ENCODE measurements at places on chromosomes 5 and 9.

DNA sequence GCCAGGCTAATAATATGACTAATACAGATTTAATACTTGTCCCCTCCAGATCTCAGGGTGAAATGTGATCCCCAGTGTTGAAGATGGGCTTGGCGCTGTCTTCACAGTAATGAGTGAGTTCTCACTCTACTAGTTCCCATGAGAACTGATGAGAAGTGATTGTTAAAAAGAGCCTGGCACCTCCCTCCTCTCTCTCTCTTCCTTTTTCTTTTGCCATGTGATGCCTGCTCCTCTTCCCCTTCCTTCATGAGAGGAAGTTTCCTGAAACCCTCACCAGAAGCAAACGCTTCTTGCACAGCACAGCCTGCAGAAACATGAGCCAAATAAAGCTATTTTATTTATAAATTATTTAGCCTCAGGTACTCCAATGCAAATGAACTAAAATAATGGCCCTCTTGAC is 55.2 kb downstream of the GLDC start:
- DNase-seq = no peak

- DNase-seq = no peak
These were observed 8.4 kb upstream of the ARSI start for GRCh38 chr5:150311015-150311692.

DNA sequence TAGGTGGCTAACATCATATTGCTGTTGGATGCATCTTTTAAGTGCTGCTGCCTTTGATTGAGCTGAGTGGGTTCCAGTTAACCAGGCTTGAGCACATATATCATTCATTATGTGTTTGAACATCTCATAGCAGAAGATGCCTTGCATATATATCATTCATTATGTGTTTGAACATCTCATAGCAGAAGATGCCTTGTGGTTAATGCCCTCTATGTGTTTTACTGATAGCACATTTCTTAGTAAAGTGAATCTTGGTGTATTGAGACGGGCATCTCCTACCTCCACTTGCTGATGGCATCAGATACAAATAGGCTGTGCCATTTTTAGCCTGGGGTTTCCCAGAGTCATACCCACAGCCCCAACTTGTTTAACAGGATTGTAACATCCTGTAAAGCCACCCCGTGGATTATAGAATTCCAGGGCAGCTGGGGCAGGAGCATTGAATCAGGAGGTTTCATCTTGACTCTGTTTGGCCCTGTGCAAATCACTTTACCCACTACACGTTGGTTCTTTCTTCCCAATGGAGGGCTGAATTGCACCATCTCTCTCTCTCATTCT is 26.5 kb downstream of the MTAP start:
- no peak for DNase-seq

GRCh38 chr5:106940986-106941385 is 729.8 kb downstream of the EFNA5 start:
- DNase-seq = no peak

GRCh38 chr9:365436-365835 is 150.8 kb downstream of the DOCK8 start:
- no peak for DNase-seq

GRCh38 chr9:94627287-94627686 is 12.0 kb downstream of the FBP1 start:
- DNase-seq = no peak

DNA sequence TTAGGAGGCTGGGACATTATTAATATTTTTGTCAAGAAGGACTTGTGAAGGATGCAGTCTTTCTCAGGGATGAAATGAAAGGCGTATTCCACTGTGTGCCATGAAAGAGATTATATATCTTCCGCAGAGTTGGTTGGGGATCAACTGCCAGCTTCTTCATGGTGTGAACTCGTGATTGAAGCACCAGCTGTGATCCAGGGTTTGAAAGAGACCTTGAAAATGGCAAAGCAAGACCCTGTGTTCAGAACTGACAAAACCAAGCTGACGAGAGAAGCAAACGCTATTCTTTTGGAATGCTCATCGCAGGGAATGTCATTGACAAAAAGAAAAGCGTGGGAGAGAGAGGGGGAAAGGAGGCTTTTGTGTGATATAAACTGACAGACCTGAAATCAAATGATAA is 263.9 kb upstream of the ZNF608 start:
- DNase-seq = no peak

DNA sequence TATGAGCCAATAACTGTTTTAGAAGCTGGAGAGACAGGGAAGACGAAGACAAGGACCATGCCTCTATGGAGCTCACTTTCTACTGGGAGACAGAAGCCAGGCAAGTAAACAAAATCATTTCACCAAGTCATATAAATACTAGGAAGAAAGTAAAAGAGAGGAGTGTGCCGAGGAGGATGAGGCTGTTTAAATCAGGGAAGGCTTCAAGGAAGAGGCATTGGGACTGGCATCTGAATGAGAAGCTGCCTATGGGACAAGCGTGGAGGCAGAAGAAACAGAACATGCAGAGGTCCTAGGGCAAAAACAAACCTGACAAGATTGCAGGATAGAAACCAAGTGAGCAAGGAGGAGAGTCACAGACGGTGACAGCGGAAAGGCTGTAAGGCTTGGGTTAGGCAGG is 68.1 kb upstream of the CPLX2 start:
- no peak for DNase-seq

DNA sequence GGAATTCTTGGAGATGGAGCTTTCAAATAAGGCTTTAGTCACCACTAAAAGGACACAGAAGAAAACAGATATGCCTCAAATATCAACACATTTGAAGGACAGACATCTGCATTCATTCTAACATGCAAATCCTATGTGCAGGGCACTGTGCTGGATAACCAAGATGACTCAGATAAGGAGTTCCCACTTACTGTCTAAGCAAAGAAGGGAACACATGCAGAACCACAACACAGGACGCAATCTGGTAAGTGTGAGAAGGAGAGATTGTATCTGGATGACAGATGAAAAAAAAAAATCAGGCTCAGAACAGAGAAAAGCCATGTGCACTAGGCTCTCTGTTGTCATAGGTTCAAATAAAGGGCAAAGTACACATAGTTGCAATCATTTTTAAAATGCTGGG is 42.5 kb downstream of the ELAVL2 start:
- DNase-seq = no peak

- DNase-seq = peak; percentile 23
These were observed 172.8 kb upstream of the PLCXD3 start for GRCh38 chr5:41683181-41683580.

- no peak for DNase-seq
These were observed 34.0 kb downstream of the SOX30 start for GRCh38 chr5:157618191-157618765.

DNA sequence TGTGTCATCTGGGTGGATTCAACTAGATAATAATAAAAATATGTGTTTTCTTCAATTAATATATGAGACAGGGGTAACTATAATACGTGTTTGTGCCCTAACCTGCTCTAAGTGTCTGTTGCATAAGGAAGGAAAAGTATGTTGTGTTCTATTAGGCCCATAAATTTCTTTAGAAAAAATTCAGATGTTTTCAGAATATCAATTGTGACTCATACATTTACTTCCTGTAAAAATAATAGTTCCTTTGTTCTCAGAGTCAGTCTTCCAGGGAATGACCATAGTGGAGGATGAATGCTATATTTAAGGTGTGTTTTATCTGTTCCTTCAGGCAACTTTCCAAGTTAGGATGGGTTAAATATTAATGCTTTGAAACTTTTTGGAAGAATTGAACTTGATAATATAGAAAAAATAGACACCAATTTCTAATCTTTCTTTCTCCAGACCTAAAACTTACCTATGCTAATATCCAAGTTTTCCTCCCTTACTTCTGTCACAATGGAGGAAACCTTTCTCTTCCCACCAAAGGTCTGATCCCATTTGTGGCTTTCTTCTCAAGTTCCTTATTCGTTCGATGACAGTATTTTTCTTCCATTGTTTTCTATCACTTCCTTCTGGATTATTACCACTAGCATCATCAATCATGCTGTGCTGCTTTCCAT is 49.9 kb downstream of the ISL1 start:
- no peak for DNase-seq

- no peak for DNase-seq
These were observed 15.7 kb downstream of the BDP1 start for GRCh38 chr5:71471193-71471592.

DNA sequence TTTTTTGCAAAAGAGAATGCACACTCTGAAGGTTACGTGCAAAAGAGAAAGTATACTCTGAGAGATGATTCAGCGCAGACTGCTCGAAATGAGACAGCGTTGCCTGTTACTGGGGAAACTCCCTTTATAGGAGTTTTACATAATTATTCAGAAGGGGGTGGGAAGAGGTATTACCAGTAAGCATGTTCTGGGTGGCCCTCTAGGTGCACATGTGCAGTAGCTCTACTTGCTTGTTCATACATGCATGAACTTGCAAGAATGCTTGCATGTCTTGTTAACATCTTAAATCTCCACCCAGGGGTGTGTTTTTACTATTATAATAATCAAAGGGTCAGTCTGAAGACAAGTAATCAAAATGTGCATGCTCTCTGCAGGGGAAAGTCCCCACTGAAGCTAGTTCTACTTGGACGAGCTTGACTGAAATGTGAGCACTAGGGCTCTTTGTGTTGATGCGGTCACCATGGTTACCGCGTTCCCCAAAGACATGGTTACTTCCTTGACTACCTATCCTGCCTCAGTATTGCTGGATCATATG is 75.5 kb downstream of the SGCD start:
- peak; percentile 67 for DNase-seq

GRCh38 chr5:56099346-56099745 is 104.6 kb upstream of the IL6ST start:
- DNase-seq = no peak

GRCh38 chr5:58056546-58056945 is 403.3 kb downstream of the PLK2 start:
- no peak for DNase-seq

GRCh38 chr5:1324719-1325190 is 20.1 kb downstream of the CLPTM1L start:
- no peak for DNase-seq

DNA sequence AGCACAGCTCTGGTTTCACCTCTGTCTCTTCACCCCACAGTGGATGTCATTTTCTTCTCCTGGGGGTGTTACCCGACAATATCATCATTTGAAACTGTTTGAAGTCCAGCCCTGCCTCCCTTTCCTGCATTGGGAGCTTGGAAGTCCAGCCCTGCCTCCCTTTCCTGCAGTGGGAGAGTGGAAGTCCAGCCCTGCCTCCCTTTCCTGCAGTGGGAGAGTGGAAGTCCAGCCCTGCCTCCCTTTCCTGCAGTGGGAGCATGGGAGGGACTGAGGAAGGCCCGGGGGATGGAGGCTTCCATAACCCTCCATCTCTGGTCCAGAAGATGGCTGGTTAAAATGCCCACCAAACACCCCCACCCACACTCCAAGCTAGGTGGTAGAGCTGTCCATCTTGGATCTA is 59.8 kb downstream of the SYK start:
- no peak for DNase-seq

DNA sequence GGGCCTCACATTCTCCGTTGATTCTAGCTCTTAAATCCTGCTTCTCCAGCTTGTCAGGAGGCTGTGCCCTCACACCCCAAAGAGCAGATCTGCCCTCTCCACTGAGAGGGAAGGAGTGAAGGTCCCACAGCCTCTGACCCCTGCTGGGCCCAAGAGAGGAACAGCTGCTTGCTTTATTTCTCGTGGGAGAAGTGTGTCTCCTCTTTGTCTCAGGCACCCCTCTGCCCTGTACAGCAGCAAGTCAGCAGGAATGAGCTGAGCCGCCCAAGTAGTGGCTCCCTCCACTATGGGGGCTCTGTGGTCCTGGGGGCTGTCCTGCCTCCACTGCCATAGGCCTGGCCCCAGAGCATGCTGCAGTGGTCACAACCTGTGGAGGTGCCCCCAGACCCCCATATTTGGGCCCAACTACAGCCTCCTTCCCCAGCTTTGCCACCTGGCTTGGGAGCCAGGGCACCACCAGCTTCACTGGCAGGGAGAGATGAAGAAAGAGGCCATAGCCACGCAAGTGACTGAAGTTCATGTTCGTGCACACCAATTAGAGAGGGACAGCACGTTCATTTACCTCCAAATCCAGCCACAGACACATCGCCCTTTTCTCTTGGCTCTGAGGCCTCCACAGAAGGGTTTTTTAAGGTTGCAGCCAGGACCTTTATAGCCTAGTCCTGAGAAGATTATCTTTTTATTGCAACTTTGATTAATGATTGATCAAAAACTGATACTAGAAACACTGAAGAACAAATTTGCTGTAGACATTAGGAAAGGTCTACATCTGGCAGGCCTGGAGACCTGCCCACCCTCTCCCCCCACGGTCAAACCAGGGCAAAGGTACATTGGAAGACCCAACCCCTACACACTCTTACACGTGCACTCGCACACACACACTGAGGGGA is 27.5 kb downstream of the IRF1 start:
- no peak for DNase-seq

GRCh38 chr5:133366438-133366837 is 245.9 kb downstream of the FSTL4 start:
- no peak for DNase-seq

DNA sequence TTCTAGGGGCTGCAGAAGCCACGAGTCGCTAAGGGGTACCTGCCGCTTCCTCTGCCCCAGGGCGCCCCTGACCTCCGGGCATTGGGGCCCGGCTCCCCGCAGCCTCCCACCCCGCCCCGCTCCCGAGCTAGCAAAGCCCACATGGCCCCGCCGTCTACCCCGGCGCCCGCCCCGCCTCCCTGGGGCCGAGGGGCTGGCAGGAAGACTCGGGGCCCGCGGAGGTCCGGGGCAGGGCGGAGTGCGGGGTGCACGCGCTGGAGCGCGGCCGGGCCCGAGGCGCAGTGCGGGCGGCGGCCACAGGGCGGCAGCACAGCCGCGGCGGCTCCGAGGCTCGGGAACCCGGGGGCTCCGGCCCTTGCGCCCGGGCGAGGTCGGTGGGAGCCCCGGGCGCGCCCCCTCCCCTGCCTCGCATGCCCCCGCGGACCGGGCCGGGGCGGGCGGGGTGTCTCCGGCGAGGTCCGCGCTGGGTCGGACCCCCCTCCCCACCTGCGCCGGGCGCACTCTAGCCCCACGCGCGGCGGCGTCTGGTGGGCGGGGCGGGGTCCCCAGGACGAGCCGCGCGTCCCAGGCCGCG is 6.7 kb downstream of the NRARP start:
- DNase-seq = peak; percentile 59

DNA sequence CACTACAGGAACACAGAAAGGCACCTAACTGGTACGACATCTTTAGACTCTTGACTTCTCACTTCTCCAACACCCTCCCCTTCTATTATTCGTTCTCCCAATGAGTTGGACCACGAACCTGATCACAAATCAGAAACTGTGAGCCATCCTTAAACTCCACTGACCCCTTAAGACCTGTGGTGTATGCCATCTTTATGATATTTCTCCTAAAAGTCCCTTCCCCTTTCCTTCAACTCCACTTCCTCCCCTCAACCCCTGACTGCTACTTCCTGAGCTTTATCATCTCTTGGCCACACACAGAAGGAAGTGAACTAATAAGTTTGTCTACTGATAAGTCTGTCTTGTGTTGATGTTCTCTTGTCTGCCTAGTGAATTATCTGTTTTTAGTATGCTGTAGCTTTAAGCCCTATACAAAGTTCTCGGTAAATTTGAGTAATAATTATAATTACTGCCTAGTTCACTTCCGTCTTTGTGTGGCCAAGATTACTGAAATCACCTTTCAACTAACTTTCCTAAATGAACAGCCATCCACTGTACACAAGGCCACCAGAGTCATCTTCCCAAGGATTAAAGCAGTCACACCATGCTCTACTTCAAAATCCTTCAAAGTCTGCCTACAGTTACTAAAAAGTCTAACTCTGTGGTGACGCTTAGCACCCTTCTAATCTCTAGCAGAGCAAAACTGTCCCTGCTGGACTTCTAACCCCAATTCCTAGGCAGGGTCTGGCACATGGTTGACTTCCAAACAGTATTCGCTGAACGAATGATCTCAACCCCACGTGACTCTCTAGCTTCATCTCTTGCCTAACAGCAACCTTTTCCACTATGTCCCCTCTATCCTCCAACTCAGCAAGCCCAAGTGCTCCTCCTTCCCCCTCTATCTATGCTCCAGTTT is 23.2 kb downstream of the ELOVL7 start:
- no peak for DNase-seq
